Stimulated activated CD8-positive, alpha-beta memory T cell treated with anti-CD3 and anti-CD28 coated beads, Interleukin-7, amount 100 ng/mL, for 1 hour (primary cell): ENCODE measurements at places on chromosomes 1 and 21.

- no peak for DNase-seq
Measured at GRCh38 chr1:18711536-18712251, 81.0 kb downstream of the PAX7 start.

DNA sequence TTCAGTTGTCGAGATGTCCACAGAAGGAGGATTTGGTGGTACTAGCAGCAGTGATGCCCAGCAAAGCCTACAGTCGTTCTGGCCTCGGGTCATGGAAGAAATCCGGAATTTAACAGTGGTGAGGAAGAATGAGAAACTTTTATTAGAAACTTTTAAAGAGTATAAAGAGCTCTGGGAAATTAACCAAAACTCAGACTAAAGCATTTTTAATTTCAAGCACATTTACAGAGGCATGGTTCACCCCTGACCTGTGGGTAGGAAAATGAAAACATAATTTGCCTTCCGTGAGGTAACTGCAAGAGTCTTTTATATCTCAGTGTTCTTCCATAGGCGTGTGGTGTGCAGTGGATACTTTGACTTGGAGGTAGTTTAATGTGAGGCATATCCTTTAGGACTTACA is 44.8 kb upstream of the KCNQ4 start:
- no peak for DNase-seq

- DNase-seq, result no peak
Measured at GRCh38 chr1:160740133-160740688, 1.2 kb downstream of the SLAMF7 start.

DNA sequence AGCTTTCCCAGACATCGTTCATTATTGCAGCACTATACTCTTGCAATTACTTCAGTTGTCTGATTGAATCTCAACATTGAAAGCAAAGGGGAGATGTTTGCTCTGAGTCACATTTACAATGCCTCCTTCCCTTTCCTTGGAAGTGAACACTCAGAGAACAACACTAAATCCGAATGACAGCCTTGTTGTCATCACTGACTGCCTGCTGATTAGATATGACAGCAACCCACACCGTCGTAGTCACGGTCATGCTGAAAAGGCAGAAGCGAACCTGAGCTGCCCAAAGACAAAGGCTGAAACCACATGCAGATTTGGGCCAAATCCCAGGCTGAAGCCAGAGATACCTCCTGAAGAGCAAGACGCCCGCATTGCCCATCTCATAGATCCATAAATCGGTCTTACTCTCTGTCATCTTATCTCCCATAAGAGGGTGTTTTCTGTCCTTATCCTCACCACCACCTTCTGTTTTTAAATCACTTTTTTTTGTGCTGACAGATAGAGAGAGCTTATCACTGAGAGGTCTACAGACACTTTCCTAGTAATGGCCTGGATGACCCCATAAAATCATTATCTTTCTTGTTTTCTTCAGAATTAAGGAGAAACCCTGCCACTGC is 47.5 kb downstream of the TMCO4 start:
- DNase-seq, result no peak

DNA sequence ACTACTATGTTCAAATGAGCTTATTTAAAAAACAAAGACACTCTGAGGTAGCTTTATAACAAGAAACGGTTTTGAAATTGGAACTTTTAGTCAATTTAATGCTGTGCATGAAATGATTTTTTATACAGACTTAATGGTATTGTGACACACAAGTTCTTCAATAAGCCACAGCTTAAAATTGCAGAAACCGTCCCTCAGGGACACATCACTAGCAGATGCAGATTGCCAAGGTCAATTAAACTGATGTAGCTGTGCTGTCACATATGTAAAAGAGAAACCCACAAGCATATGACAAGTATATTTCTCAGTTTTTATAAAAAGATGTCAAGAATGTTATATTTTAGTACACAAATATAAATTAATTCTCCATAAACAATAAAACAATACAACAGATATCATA is 366.9 kb downstream of the DPYD start:
- DNase-seq, result no peak

GRCh38 chr1:41650028-41650880 is 165.8 kb upstream of the EDN2 start:
- DNase-seq, result no peak

DNA sequence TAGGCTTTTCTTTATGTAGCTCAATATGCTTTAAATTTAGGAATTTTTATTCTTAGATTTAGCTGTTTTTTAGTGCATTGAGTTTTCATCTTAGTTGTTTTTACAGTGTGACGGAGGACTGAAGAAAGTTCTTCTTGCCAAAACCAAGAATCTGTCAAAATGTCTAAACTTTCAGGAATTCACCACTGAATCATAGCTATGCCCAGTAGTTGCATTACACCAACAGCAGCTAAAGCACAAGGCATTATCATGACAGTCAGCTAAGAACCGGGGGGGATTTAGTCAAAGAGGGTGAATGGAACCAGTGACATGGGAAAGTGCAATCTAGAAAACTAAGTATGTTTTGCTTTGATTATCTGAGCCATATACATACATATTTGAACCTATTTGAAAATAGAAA is 6.5 kb upstream of the C1orf146 start:
- no peak for DNase-seq

GRCh38 chr1:243396876-243397275 is 141.0 kb downstream of the SDCCAG8 start:
- DNase-seq, result no peak

DNA sequence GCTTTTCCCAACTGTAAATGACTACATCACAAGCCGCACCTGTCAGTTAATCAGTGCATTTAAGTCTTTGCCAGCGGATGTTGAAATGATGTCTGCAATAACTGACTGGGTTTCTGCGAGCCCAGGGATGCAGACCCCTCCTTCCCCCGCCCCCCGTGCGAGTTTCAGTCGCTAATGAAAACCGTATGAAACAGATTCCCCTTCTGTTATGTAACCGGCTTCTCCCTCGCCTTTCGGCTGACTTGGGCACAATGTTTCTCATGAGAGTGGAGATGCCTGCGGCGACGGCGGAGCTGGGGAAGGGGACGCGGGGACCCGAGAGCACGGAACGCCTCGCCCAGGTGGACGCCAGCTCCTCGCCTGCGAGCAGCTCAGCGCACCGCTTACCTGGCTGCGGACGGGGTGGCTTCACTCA is 753 bp downstream of the KCNJ6 start:
- DNase-seq, result no peak

DNA sequence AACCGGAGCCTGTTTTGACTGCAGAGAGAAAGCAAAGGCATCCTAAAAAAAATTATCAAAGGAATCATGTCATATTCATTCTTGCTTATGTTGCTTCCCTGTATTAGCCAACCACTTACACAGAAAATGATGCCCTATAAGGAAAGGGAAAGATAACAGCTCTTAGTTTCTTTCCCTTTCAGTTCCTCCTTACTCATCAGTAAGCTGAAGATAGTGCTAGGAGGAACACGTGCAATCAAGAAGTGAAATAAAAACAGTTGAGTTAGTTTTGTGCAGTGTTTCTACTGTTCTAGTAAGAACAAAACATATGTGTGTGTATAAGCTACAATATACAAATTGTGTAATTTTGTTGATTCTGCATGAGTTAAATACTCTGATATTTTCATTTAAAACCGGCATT is 45.3 kb upstream of the MTF2 start:
- no peak for DNase-seq

- no peak for DNase-seq
Measured at GRCh38 chr1:200029035-200029821, 1.7 kb downstream of the NR5A2 start.

DNA sequence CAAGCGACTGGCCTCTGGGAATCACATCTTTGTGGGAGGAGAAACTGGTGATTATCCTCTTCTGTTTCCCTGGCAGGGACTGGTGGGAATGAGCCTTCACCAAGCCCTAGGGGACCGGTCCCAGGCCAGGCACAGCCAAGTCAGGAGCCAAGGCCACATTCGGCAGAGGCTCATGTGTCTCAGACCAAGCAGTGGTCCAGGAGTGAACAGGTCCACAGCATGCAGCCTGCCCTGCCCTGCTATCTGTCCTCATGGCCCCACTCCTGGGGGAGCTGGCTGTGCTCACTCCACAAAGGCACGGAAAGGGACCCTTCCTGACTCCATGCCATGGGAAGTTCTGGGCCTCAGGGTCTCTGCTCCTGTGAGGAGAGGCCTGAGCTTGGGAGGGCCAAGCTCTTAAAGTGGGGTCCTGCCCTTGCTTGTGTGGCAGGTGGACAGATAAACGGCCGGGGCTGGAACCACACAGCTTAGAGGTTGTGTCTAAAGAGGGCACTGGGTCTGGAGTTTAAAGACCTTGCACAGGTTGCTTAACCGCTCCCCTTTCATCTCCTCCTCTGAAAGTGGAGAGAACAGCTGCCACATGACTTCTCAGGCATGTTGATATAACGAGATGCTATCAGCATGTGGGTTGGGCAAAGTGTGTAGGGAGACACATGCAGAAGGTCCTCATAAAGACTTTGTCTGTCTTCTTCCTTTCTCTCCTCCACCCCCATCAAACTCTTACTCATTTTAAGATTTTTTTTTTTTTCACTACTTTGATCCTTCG is 57.5 kb downstream of the CASQ2 start:
- DNase-seq, result no peak

GRCh38 chr1:22880174-22880601 is 92.5 kb downstream of the LACTBL1 start:
- DNase-seq, result no peak

- no peak for DNase-seq
Measured at GRCh38 chr1:204726478-204726877, 40.9 kb upstream of the LRRN2 start.
